Suppressor macrophage (primary cell): ENCODE measurements at places on chromosomes 1 and 21.

GRCh38 chr1:56229186-56229585, 350.2 kb downstream of the PLPP3 start:
- no peak for DNase-seq

DNA sequence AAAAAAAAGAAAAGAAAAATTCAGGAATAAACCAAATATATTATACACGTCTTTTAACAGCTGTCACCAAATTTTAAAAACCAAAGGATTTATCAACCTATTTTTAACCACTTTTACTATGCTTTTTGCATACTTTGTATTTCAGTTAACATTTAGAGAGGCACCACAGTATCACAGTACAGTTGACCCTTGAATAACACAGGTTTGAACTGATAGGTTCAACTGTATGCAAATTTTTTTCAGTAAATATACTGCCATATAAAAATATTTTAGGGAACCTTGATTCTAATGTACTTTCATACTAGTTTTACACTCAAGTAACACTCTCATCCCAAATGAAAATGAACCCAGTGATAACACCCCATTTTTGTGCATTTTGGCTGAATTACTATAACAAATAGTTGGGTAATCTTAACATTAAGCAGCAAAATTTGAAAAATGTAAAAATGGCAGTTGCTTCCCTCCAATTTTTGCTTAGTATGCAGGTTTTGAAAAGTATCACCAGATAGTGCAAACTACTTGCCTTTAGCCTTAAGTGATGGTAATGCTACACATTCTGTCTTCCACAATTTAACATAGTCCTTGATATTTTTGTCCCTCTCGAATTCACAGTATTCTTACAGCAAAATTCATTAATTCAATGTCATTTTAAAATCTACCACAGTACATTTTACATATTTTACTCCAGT, 10.8 kb upstream of the ADCY10 start:
- no peak for DNase-seq

- DNase-seq, result no peak
These were observed 2.0 kb downstream of the MOB3C start for GRCh38 chr1:46614604-46614984.

DNA sequence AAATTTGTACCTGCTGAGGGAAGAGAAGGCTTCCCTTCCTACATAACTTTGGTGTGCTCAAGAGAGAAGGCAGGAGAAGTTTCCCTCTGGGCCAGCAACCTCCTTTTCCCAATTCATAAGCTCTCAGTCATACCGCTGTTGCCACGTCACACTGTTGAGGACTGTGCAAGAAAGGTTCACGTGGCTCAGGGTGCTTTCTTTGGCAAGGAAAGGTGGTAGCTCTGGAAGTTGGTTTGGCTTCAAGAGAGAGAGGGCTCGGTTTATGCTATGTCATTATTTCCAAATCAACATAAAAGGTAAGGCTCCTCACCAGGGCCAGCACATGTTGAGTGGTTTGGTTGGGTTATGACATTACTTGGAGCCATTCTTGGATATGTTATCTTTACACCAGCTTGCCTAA, 77.3 kb downstream of the TNFSF18 start:
- DNase-seq, result no peak

GRCh38 chr21:25171438-25171837, 435.8 kb downstream of the MRPL39 start:
- DNase-seq, result peak; percentile 43

GRCh38 chr1:60922304-60922703, 160.1 kb upstream of the NFIA start:
- DNase-seq, result peak; percentile 68

DNA sequence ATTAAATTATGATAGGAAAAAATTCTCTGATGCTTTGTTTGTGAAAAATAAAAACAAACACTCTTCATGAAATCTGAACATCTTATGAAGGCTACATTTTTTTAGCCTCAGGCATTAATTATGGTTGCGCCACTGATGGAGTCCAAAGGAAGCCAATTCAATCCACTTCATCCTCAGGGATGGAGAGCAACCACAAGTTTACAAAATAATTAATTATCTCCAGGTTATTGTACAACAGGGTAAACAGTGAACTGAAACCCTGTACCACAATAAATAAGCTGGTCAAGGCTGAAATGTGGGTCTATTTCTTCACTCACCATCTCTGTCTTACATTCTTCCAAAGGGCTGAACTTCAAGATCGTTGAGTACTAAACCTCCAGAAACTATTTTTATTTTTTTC, 49.2 kb downstream of the MRPL39 start:
- DNase-seq, result no peak

DNA sequence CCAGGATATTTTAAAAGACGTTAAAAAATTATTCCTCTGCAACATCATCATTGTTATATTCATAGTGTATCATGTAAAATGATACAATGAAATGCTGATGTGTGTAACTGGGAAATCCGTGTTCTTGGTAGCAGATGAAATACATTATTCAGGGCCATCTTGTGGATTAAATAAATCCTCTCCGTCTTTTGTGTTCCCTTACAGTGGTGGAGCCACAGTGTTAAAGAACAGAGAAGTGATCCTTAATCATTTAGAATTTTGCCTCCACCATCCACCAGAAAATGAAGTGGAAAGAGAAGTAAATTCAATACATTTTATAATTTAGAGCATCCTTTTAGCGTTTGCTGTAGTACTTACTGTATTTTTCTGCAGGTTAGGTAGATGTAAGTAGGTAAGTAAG, 1.3 kb downstream of the DYRK3 start:
- DNase-seq, result no peak

DNA sequence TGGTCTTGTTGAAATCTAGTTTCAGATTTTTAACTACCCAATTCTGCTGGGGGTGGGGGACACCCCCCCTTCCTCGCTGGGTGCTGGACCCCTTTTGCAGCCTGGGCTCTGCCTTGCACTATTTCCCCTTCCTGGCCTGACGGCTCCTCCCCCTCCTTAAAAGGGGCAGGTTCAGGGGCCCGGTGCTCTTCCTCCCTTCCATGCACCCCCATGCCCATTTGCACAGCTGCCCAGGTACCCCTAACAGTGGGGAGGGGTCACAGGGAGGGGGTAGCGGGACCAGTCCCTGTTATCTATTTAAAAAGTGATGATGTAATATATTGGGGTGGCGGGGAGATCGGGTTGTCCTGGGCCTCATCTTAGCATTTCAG, 15.3 kb downstream of the ZBTB7B start:
- DNase-seq, result no peak

DNA sequence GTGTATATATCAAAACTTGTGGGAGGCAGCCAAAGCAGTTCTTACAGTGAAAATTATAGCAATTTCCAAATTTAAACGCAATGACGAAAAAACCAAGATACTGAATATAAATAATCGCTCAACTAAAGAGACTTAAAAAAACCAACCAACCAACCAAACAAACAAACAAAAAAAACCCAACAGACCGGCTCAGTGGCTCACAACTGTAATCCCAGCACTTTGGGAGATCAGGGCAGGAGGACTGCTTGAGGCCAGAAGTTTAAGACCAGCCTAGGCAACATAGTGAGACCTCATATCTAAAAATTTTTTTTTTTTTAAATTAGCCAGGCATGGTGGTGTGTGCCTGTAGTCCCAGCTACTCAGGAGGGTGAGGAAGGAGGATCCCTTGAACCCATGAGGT, 23.4 kb downstream of the RPL5 start:
- no peak for DNase-seq

DNA sequence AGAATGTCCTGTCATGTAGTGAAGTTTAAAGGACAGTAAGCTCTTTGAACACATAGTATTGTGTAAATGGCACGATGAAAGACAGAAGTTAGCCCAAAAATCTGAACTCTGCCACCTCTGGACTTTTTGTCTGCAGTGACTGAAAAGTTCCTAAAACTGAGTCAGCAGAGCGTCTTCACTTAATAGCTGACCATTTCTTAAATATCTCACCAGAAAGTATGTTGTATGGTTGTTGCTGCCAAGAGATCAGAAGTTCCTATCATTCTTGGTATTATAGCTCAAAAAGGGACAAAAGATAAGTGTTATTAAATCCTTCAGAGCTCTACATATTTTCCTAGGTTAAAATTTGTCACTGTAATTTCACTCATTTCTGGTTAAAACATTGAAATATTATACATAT, 1003.0 kb downstream of the TTLL7 start:
- no peak for DNase-seq

GRCh38 chr1:119674111-119674526, 26.1 kb upstream of the ZNF697 start:
- DNase-seq, result no peak

- DNase-seq, result peak; percentile 94
These were observed 4.7 kb upstream of the FAAP20 start for GRCh38 chr1:2199042-2199810.

DNA sequence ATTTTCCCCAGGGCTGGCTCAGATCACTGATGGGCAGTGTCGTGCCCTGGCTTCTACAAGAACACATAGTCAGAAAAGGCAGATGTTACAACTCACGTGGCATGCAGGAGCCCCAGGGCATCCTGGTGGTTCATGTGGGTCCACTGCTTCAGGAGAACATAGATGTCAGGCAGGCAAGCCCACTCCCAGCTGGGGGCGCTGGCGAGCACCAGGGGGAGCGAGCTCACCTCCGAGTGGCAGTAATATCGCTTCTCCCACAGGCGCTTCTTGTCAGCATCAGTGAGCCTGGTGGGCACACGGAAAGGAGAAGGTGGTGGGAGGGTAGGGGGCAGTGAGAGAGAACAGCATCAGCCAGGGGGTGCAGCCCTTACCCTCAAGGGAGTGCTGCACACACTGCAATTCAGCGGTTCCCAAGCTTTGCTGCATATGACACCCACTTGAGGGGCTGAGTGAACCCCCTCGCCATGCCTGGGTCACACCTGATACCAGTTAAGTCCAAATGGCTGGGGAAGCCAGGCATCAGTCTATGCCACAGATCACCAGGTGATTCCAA, 34.3 kb upstream of the PPP1R15B start:
- DNase-seq, result peak; percentile 47

- DNase-seq, result peak; percentile 49
These were observed 859 bp upstream of the ZBTB18 start for GRCh38 chr1:244050014-244050834.

DNA sequence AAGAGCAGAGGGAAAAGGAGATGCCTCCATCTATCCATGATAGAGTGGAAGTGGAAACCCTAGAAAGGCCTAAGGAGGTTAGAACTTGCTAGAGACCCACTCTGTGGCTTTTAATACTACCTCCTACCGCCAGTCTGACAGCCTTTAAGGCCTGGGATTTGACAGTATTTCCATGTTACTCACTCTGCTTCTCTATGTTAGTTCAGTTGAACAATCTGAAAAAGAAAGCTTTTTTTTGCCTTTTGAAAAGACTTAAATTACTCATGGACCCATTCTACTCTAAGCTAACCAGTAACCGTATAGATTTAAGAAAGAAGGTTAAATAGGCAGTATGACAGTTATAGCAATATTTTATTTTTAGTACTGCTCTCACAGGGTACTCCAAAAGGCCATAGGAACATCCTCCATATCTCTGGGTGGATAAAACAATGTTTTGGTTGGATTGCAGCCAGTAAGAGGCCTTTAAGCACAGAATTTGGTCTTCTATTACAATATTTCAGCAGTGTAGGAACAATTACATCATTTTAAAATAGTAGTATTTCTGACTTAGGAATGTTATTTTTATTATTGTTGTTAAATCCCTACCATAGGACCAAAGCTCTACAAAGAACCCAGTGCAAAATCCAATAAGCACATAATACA, 15.9 kb upstream of the GPR25 start:
- DNase-seq, result no peak

- peak; percentile 14 for DNase-seq
These were observed 37.6 kb upstream of the ZNF124 start for GRCh38 chr1:247209396-247209795.

GRCh38 chr1:229768232-229768631, 142.2 kb downstream of the URB2 start:
- no peak for DNase-seq
